Osteoblast (primary cell): ENCODE measurements at places on chromosomes 5 and 9. TPM values are rescaled to one million over a fixed set of nuclear protein-coding genes. Genes with fewer than 3 reads are reported as not detected.

Gene FAM151B
- 13.0 and 19.2 TPM in 2 replicates for total RNA-seq

DNA sequence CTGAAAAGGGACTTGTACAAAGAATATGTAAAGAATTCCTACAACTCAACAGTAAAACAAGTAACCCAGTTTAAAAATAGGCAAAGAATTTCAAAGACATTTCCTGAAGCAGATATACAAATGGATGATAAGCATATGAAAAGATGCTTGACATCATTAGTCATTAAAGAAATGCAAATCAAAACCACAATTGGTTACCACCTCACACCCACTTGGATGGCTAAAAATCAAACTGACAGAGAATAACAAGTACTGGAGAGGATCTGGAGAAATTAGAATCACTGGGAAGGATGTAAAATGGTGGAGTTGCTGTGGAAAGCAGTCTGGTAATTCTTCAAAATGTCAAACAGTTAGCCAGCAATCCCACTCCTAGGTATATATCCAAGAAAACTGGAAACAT lies 12.5 kb upstream of the FOXE1 start:
- H3K4me3 ChIP-seq: no peak overlapping the region
- H3K4me1 ChIP-seq: no peaks in the 10 kb centered on the region
- H3K36me3 ChIP-seq: no peaks in the 10 kb centered on the region
- no peak overlapping the region for H3K27ac ChIP-seq
- DNase-seq: no peak

- no peak for DNase-seq
- no peaks in the 10 kb centered on the region for H3K36me3 ChIP-seq
- no peak overlapping the region for H3K27ac ChIP-seq
- no peak overlapping the region for H3K4me3 ChIP-seq
- peaks cover 14% of the 10 kb centered on the region for H3K4me1 ChIP-seq
These were observed 288.5 kb downstream of the ZNF608 start for GRCh38 chr5:124457901-124458300.

- H3K4me1 ChIP-seq: peaks cover 15% of the 10 kb centered on the region
- peaks cover 4% of the 10 kb centered on the region for H3K36me3 ChIP-seq
- no peaks in the 10 kb centered on the region for H3K27me3 ChIP-seq
- DNase-seq: no peak
- H3K4me3 ChIP-seq: no peak overlapping the region
These were observed 74.5 kb downstream of the ADAMTS12 start for GRCh38 chr5:33817301-33817700.

DNA sequence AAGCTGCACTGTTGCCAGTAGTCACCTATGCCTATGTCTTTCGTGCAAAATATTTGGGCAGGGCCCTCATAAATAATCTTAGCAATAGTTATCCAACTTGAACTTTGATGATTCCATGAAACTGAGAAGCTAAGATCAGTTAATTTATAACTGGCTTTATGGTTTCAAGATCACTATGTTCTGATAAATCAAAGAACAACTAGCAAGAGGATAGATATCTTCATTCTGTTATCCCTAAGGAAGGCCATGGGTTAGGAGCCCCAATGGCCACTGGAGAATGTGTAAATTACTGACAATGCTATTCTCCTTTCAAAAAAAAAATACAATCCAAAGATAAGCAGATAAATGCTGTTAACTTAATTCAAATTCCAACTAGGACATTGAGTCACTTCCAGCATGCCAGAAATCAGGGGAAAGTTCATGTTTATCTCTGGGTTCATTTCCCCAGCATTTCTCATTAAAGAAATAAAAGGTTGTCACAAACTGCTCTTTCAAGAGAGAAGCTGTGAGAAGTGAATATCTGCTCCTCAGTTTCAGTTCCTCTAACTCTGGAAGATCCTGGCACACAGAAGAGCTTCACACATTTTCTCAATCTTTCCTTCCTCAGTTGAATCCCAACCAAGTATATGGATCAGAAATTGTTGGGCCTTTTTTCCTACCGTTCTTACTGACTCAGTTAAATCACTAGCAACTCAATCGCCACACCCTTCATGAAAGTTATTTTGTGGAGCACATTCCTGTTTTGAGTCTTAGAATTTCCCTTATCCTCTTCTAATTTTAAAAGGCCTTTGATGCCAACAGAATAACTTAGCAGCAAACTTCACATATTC lies 59.6 kb upstream of the SLC1A1 start:
- no peak for DNase-seq
- peak overlapping the region; percentile 19 for H3K4me3 ChIP-seq
- peak overlapping the region; percentile 25 for H3K27ac ChIP-seq
- no peaks in the 10 kb centered on the region for H3K36me3 ChIP-seq
- peaks cover 13% of the 10 kb centered on the region for H3K4me1 ChIP-seq

- H3K27me3 ChIP-seq: no peaks in the 10 kb centered on the region
- no peaks in the 10 kb centered on the region for H3K4me1 ChIP-seq
- peaks cover 41% of the 10 kb centered on the region for H3K36me3 ChIP-seq
These were observed 20.2 kb downstream of the FUBP3 start for GRCh38 chr9:130599625-130600024.

- no peak for DNase-seq
- no peaks in the 10 kb centered on the region for H3K36me3 ChIP-seq
- peaks cover 24% of the 10 kb centered on the region for H3K4me1 ChIP-seq
- H3K27me3 ChIP-seq: peaks cover 5% of the 10 kb centered on the region
- H3K4me3 ChIP-seq: no peak overlapping the region
These were observed 47.4 kb downstream of the SLC28A3 start for GRCh38 chr9:84293001-84293798.

- H3K36me3 ChIP-seq: peaks cover 67% of the 10 kb centered on the region
- no peaks in the 10 kb centered on the region for H3K27me3 ChIP-seq
- H3K4me3 ChIP-seq: no peak overlapping the region
- H3K27ac ChIP-seq: peak overlapping the region; percentile 50
- peak; percentile 97 for DNase-seq
These were observed 47.9 kb downstream of the COL5A1 start for GRCh38 chr9:134689321-134690181.

- no peak for DNase-seq
- H3K27me3 ChIP-seq: no peaks in the 10 kb centered on the region
- H3K36me3 ChIP-seq: no peaks in the 10 kb centered on the region
- peaks cover 10% of the 10 kb centered on the region for H3K4me1 ChIP-seq
These were observed 35.3 kb downstream of the CLINT1 start for GRCh38 chr5:157823655-157824054.

Gene OMD
- 0.36 and 1.5 TPM in 2 replicates for total RNA-seq

Gene BARHL1
- not detected in 2 replicates for total RNA-seq

DNA sequence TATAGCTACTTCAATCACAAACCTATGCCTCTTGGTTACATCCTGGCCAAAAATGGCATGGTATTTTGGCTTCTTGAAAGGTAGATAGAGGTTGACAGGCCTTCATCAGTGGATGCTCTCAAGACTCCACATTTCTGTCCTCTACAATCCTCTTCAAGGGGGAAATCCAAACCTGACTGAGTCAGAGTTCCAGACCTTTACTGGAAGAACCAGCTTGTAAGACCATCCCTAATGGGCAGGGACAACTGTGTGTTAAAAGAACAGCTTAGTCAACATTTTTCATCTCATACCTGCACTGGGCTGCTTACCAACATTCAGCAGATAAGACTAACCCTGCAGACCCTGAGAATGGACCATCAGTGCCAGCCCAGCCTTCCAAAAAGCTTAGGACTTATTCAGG lies 155.7 kb downstream of the CDK5RAP2 start:
- H3K27me3 ChIP-seq: no peaks in the 10 kb centered on the region
- DNase-seq: no peak
- H3K4me1 ChIP-seq: no peaks in the 10 kb centered on the region
- peaks cover 20% of the 10 kb centered on the region for H3K36me3 ChIP-seq
- H3K4me3 ChIP-seq: no peak overlapping the region
- no peak overlapping the region for H3K27ac ChIP-seq

- H3K27ac ChIP-seq: no peak overlapping the region
- H3K27me3 ChIP-seq: peaks cover 5% of the 10 kb centered on the region
- no peaks in the 10 kb centered on the region for H3K36me3 ChIP-seq
- no peak overlapping the region for H3K4me3 ChIP-seq
- DNase-seq: no peak
- no peaks in the 10 kb centered on the region for H3K4me1 ChIP-seq
These were observed 78.1 kb upstream of the DAP start for GRCh38 chr5:10839118-10839517.

Gene STOM
- total RNA-seq: 114 and 146 TPM in 2 replicates

DNA sequence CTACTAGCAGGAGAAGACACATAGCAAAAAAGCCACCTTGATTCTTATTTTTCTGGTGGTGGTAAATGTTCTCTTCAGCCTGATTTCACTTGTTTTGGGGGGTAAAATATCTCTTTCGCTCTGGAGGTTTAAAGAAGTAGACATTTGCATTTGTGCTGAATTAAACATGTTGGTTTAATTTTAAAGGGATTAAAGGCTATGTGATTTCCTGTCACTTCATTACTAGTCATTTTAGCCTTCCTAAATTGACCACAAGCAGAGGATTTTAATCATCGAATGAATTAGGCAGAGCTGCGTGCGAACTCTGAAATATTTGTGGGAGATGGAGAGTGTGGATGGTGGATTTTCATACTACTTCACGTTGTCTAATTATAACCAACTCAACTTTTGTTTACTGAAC lies 4.8 kb downstream of the RASGRF2 start:
- DNase-seq: no peak
- no peaks in the 10 kb centered on the region for H3K36me3 ChIP-seq
- no peak overlapping the region for H3K4me3 ChIP-seq
- H3K27me3 ChIP-seq: peaks cover 34% of the 10 kb centered on the region

Gene GFRA3
- total RNA-seq: not detected in 2 replicates

- H3K4me1 ChIP-seq: peaks cover 14% of the 10 kb centered on the region
- peaks cover 49% of the 10 kb centered on the region for H3K36me3 ChIP-seq
- H3K4me3 ChIP-seq: no peak overlapping the region
These were observed 82.5 kb downstream of the UHRF2 start for GRCh38 chr9:6495466-6495865.

GRCh38 chr5:69030358-69031062 lies 63.3 kb upstream of the SLC30A5 start:
- H3K4me1 ChIP-seq: no peaks in the 10 kb centered on the region
- no peak overlapping the region for H3K4me3 ChIP-seq
- no peak for DNase-seq
- no peaks in the 10 kb centered on the region for H3K36me3 ChIP-seq
- peaks cover 26% of the 10 kb centered on the region for H3K27me3 ChIP-seq

Gene NR5A1
- not detected in 2 replicates for total RNA-seq
